GM03348 (cell line): ENCODE measurements at places on chromosomes 3 and 15.

DNA sequence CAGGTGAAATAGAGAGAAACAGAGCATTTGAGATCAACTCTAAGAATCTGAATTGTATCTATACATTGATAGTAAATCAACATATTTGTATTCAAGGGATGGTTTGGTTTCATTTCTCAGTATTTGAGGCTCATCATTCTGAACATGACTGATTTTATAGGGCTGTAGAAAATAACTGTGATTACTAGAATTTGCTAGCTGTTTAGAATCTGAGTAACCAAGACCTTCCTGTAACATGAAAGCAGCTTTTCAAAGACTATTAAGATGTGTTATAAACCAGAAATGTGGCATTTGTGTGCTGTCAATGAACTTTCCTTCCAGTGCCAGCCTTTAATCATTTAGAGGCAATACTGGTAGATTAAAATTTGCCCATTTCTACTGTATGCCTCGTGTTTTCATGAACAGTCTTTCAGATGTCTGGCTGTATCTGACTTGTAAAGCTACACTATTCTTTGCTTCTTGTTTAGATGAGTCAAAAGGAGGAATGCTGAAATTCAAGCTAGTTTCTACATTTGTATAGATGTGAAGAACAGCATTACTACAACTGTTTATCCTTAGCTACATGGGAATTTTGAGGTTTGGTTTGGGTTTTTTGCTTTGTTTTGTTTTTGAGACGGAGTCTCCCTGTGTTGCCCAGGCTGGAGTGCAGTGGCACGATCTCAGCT is 137.3 kb upstream of the BHLHE40 start:
- DNase-seq, result no peak

DNA sequence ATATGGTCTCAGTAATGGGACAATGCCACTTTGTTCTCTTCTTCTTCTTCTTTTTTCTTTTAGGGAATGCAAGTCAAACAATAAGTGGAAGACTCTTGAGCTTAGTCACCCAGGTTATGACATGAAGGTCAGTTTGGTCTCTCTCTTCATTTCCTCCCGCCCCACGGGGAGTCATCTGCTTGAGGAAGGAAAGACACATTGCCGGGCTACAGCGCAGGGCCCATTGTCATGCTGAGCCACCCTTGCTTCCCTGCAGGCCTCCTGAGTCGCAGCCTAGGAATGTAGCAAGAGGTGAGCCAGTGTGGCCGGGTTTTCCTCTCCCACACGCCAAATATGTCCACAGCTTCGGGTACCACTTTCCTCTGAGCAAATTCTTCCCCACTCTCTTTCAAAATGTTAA is 47.6 kb downstream of the RAP2B start:
- peak; percentile 72 for DNase-seq

DNA sequence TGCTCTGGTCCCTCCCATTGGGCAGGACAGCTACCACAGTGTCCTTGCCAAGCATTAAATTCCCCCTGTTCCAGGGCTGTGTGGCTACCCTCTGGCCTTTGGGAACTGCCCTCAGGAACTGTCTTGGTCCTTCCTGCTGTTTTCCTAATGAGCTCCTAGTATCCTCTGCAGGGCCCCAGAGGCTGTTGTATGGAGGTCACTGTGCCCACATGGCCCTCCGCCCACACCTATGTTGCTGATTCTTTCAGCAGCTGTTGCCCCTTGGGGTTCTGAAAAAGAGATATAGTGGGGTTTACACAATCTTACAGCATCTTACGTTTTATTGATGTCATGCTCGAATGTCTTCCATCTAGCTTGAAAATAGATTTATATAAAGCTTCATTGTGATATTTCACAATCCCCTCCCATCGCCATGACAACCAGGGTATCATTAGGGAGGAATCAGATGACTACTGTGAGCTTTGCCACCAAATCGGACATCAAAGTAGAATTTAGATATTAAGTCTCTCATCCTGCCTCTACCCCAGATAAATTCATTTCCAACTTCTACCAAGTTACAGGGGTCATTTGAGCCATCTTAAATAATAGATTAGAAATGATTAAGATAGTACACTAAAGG is 97.1 kb upstream of the NR2E3 start:
- DNase-seq, result no peak

DNA sequence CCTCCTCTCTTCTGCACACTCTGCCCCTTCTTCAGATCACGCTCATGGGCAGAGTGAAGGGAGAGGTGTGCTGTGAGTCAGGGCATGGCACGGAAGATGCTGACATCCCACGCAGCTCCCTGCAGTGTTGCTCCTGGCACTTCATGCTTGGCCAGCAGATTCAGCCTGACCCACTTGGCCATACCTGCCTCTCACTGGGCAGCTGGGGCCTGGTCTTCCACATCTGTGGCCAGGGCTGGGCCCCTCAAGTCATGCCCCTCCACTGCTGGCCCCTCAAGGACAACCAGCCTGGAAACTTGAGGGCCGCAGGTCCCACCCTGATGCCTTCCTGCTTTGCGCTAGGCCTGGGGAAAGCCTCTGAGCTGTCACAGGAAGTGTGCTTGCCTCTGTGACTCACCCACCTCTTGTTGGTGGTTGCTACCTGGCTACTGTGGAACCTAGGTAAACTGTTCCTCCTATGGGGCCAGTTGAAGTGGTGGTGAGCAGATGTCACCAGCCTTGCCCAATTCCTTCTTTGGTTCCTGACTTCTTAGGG is 48.7 kb downstream of the BSN start:
- DNase-seq, result no peak

DNA sequence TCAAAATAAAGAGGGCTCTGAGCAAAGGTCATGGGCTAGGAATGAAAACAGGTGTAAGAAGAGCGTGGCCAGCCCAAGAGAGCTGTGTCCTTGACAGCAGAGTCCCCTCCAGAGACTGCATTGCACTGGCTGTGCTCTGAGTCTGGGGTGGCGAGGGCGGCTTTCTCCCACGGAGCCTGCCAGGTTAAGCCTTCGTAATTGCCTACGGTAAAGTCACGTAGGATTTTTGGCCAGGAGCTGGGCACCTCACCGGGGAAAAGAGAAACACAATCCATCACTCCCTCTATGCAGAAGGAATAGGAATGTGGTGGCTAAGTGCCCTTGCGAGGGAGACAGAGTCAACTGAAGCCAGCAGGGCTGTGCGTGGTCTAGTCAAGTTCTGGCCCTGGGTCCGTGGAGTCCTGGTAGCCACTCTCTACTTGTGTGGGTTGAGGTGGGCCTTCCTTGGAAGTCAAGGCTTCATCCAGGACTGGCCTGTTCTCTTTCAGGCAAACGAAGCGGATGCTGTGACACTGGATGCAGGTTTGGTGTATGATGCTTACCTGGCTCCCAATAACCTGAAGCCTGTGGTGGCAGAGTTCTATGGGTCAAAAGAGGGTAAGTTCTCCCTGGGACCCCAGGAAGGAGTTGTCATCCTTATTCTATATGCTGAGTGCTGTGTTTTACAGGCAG is 7.0 kb downstream of the TF start:
- no peak for DNase-seq

DNA sequence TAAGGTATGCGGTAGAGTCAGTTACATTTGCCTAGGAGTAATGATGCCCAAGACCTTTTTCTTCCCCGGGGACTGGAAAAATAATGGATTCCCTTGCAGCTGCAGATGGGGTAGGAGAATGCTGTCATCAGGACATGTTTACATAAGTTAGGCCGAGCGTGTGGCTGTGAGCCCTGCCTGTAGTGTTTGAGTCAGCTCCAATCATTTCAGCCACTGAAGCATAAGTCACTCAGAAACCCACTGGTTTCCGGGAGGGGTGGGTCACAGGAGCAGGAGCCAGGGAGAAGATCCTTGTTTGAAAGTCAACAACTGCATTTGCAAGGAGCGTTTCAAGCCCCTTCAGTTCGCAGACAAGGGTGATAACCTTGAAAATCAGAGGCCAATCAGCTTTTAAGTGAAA is 562.3 kb downstream of the MCTP2 start:
- DNase-seq, result no peak

DNA sequence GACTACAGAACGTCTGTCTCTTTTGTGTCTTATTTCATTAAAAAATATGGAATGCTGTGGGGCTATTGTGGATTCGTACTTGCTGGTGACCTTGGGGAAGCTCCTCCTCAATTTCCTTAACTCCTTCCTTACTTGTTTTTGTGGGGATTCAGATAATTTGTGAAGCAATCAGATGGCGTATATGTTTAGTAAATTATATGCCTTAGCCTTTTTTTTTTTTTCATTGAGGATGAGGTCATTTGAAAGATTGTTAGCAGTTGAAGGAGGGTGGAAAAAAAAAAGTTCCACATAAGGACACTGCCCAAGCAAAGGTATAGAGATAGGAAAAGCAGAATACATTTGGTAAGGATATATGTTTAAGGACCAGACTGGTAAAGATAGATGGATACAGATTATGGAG is 3.3 kb downstream of the RNF13 start:
- DNase-seq, result no peak

- no peak for DNase-seq
These were observed 62.4 kb upstream of the STAC start for GRCh38 chr3:36317915-36318314.

DNA sequence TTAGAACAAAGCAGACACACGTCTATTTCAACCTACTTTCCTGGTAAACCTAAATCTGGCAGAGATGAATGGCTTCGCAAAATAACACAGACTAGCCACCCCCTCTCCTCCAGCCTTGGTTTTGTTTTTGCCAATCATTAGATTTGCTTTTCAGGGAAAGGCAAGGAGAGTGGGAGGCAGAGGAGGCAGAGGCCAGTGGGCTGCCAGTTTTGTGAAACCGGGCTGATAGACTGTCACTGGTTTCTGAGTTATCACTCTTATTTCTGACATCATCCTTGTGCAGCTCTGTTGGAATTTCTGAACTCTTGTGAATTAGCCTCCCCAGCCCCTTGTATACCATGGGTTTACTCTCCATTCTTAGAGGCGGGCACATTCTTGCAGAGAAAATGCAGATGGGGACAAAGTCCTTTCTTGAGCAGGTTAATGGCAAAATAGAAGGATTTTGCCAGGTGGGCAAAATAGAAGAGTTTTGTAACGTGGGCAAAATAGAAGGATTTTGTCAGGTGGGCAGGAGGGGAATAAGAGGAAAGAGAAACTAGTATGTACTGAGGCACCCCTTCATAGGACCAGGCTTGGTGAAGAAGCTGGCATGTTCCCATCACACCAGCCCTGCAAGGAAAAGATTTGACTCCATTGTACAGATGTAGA is 3.2 kb upstream of the FEM1B start:
- no peak for DNase-seq

GRCh38 chr3:170992854-170993253 is 33.7 kb downstream of the SLC2A2 start:
- no peak for DNase-seq

DNA sequence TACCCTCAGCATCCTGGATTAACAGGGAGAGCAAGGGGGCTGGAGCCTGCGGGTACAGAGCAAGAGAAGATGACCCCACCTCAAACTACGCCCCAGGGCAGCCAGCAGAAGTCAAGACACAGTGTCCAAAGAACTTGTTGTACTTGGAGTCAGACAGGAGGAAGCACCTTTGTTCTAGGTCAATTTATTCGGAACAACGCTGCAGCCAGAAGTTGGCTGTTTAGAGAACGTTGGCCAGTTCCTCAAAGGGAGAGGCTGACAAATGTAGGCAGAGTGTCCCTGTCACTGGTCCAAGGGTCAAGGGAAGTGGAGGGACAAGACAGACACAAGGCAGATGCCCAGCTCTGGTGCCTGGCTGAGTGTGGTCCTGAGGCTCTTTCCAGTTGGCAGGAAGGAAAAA is 32.1 kb upstream of the PIAS1 start:
- no peak for DNase-seq

DNA sequence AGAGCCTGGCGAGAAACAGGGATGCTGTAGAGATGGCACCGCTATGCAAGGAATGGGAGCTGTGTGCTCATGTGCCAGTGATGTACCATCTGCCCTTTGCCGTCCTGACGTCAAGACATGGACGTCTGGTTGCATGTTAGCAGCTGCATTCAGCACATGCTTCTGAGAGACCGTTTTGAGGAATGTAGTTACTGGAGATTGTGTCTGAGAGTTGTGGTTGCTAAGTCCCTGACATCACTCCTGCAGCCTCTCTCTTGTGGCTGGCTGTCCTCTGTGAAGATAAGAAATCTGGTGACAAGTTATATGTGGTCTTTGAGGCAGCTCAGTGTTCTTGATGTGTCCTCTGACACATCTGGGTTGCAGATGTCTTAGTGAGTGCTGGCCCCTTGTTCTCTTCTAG is 165.1 kb downstream of the APBA2 start:
- DNase-seq, result no peak

GRCh38 chr3:63349583-63350573 is 71.8 kb downstream of the SYNPR start:
- DNase-seq, result peak; percentile 69

GRCh38 chr15:62769604-62770003 is 272.9 kb upstream of the TPM1 start:
- DNase-seq, result peak; percentile 68

GRCh38 chr15:74438721-74439316 is 5.1 kb upstream of the SEMA7A start:
- peak; percentile 87 for DNase-seq

- DNase-seq, result peak; percentile 60
These were observed 288.9 kb upstream of the C2CD4B start for GRCh38 chr15:62453981-62454380.

DNA sequence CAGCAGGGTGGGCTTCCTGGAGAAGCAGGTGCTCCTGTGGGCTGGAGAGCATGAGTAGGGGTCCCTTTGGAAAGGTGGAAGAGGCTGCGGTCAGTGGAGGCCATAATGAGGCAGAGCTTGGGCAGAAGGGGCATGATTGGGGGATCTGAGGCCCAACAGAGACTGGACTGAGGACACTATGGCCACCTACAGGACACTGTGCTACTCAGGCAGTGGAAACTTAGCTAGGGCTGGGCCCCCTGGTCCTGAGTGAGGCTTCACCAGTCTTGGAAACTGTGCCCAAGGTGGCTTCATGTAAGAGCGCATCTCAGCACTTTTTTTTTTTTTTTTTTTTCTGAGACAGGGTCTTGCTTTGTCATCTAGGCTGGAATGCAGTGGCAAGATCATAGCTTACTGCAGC is 6.3 kb upstream of the COMMD4 start:
- DNase-seq, result no peak

DNA sequence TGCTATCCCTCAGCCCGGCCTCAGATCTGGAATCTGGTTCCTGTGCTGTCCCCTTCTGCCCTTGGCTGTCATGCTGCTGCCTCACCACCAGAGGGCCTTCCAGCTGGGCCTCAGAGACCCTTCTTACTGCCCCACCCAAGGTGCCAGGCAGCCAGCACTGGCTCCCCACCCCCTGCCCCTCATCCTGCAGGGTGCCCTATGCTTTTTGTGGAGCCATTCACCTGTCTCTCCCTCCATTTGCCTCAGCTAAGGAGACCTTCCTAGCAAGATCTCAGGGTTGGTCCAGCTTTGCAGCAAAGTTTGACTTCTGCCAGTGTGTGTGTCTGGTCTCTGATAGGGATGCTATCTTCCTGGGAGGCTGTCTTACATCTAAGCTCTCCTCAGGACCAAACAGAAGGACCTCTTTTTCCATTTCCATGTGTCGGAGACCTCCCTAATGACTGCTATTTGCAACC is 1.9 kb upstream of the VWA5B2 start:
- DNase-seq, result peak; percentile 73

- DNase-seq, result no peak
These were observed 15.4 kb downstream of the CHRD start for GRCh38 chr3:184395320-184395660.
